ENCODE measurements at places on chromosomes 16 and 17.

DNA sequence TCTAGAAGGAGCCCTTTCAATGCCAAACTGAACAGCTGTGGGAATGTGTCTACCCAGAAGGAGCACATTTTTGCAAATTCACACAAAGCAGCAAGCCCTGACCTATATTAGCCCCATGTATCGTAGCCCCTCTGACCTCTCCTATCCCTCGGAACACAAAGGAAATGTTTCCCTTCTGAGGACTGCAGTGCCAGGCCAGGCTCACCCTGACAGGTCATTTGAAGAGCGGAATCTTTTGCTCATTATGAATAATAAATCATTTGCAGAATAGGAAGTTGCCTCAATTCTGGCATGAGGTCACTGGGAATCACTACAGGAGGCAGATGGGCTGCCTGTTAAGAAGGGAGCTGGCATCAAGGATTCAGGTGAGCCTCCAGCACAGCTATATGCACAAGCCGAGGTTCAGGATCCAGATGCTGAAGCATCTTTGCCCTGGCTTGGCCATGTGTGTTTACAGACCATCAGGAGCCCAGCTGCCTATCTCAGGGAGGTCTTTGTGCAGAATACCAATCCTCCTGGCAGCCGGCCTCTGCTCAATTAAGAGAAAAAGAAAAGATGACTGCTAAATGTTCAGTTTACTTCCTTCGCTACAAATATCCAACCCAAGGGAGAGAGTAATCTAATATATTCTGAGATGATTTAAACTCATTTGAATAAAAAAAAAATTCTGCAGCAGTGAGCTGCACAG lies 119.4 kb downstream of the USP31 start:
- no peak for DNase-seq

GRCh38 chr16:4880006-4880580 lies 32.8 kb downstream of the UBN1 start:
- no peak for DNase-seq

GRCh38 chr16:60419859-60420258 lies 1616.4 kb downstream of the CDH8 start:
- no peak for DNase-seq

DNA sequence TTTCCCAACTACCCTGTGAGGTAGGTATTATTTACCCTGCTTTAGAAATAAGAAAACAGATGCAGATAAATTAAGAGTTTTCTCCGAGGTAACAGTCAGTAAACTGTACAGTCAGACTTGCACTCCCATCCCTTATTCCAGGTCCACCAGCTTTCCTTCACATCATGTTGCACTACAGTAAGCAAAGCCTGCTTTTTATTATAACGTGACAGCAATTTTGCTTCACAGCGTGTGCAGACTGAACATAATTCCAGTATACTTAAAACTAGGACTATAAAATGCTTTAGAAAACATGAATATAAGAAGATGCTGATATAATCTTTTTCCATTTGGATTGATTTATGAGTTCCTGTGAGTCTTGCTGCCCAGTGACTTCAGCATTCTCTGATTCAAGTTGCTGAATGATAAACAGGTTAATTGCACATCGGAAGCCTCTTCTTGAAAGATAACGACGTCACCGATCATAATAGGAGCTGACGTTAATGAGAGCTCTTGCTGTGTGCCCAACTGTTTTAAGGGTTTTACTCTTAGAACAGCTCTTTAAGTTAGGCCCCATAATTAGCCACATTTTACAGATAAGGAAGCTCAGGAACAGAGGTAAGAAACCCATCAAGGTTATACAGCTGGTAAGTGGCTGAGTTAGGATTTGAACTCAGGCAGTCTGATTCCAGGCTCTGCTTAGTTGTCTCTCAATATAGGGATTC lies 1.4 kb downstream of the LIG3 start:
- no peak for DNase-seq

DNA sequence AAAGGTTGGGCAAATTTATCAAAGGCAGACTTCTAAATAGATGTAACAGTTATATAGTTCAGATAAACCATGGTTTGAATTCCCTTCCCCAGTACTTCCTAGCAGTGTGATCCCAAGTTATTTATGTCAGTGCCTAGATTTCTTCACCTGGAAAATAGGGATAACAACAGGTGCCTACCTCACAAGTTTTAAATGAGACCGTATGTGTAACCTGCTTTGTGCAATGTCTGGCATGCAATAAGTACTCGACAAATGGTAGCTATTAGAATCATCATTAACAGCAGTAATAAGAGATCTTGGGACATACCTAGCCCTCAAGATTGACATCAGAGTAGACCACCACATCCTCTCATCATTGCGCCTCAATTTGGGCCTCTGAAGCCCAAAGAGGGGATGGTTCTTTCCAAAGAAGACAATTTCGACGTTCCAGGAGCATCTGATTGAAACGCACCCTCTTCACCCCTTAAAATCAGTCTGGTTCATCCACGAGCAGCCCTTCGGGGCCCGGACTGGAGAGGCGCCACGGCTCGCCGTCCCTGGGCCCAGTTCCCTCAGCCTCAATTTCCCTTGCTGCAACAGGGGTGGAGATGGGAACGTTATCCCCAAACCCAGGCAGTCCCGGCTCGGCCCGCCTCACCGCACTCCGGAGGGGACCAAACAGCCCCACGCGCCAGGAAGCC lies 541 bp downstream of the ACACA start:
- no peak for DNase-seq

- no peak for DNase-seq
Observed at GRCh38 chr17:66702106-66702936, 132.6 kb upstream of the CACNG5 start.

- no peak for DNase-seq
Observed at GRCh38 chr16:66032841-66033240, 333.6 kb upstream of the CDH5 start.

All from NCI-H2081 treated with DMSO at 0.1 percent for 48 hours (cell line).